ENCODE measurements at places on chromosomes 11 and 22. TPM values are rescaled to one million over a fixed set of nuclear protein-coding genes. Genes with fewer than 3 reads are reported as not detected.

DNA sequence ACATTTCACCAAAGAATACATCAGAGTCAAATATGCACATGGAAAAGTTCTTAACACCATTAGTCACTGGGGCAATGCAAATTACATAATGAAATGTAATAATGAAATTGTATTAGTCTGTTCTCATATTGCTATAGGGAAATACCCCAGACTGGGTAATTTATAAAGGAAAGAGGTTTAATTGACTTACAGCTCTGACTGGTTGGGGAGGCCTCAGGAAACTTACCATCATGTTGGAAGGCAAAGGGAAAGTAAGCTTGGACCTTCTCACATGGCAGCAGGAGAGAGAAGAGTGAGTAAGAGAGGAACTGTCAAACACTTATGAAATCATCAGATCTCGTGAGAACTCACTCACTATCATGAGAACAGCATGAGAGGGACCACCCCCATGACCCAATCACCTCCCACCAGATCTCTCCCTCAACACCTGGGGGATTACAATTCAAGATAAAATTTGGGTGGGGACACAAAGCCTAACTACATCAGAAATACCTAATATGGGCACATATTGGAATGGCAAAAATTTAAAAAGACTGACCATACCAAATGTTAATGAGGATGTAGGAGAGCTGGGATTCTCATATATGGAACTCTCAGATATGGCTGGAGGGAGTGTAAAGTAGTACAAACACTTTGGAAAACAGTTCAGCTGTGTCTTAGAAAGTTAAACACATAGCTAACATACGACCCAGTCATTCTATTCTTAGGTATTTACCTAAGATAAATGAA is 65.1 kb upstream of the CD44 start:
- no peak for DNase-seq

DNA sequence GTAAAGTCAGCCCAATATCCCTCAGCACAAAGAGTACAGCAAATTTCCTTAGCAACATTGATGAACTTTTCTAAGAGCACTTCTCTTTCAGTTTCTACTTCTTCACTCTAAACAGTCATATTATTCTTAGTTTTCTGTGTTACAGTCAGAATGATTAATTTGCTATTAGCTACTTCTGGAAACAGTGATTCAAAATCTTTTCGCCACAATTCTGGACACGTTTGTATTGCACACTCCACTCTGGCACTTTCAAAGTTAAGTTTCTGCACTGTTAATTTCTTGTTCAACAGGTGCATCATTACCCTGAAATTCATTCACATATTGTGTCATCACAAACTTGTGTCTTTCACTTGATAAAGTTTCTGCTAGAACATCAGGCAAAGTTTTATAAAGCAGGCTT is 22.5 kb downstream of the ABTB2 start:
- no peak for DNase-seq

DNA sequence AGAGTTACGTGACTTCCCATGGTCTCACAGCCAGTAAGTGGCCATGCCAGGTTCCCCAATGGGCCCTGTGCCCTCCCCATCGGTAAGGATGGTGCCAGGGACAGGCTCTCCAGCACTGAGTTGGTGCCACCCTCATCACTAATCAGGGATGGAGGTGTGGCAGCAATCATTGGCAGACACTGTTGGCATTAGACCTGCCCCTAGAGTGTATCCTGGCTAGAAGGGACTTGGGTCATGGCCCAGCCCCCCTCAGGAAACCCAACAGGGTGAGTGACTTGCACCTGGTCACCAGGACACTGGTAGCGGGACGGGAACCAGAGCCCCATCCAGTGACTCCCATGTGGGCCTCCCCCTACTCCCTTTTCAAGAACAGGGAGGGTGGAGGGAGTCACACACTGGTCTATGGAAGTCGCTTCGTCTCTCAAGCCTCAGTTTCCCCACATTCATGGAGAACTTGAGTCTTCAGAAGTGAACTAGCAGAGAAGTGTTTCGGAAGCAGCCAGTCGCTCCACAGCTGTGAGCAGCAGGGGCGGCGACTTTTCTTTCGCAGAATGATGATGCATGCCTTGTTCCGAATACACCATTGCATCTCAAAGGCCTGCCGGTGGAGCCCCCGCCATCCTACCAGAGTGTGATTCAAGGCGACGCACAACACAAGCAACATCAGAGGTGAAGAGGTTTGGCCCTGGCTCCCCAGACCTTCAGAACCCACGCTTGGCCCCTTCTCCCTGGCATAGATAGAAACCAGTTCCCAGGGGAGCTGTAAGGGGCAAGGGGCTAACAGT is 12.9 kb downstream of the MS4A10 start:
- no peak for DNase-seq

- peak; percentile 65 for DNase-seq
Measured at GRCh38 chr11:108958368-108959104, 293.7 kb downstream of the DDX10 start.

The PNPLA3 gene
- total RNA-seq, result 10.8 TPM
